ENCODE measurements at places on chromosomes 13 and 19.

- no peak for DNase-seq
These were observed 28.4 kb upstream of the ATP12A start for GRCh38 chr13:24651718-24652345.

DNA sequence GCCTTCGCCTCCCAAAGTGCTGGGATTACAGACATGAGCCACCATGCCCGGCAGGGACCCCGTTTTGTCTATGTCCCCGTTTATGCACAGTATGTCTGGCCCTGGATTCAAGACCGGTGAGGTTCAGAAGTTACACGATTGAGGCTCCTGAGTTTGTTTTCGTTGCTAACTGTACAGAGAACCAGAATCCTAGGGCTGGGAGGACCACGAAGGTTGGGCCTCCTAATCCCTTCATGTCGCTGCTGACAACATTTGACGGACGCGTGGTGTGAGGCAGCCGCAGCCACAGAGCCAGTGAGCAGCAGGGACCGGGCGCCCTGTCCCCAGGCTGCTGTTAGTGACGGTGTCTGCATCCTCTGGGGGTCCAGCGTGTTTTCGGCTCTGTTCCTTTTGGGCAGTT, 91.4 kb downstream of the ATP11A start:
- no peak for DNase-seq

- no peak for DNase-seq
These were observed 8.5 kb downstream of the SH3GL1 start for GRCh38 chr19:4391701-4392483.

GRCh38 chr19:50711196-50711595, 8.4 kb downstream of the SHANK1 start:
- no peak for DNase-seq

DNA sequence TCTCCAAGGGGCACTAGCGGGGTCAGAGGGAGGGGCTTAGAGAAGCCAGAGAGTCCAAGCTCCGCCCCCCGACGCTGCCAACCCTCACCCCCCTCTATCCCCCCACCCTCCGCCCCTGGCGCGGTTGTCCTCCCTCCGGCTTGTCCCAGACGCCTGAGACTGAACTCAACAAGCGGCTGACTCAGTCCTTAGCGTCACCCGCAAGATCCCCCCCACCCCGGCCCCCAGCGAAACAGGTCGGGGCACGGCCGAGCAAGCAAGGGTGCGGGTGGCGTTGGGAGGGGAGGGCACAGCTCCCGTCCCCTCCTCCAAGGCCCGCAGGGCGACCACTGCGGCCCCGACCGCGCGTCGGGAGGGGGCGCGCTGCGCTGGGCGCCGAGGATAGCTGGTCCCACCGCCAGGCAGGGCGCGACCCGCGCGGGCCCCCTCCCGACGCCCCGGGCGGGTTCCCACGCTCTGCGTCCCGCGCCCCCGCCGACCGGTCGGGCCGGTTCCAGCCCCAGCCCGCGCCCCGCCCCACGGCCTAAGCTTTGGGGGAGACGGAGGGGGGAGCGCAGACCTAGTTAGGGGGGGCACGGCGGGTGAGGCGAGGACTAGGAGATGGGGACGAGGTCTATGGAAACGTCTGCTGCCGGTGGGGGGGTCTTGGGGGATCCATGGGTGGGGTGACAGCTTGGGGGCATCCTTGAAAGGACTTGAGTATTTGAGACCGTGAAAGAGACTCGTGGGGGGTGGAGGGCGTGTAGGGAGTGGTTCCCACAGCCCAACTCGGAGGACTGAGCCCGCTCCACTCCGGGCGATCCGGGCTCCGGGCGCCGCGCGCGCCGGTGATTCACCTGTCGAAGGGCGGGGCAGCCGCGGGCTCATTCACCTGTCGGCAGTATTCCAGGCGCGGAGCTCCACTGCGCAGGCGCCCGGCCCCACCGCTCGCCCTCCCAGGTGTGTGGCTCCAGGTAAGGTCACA, 5.1 kb downstream of the NOTCH3 start:
- DNase-seq = no peak

GRCh38 chr13:41762796-41763195, 198.1 kb downstream of the VWA8 start:
- no peak for DNase-seq

DNA sequence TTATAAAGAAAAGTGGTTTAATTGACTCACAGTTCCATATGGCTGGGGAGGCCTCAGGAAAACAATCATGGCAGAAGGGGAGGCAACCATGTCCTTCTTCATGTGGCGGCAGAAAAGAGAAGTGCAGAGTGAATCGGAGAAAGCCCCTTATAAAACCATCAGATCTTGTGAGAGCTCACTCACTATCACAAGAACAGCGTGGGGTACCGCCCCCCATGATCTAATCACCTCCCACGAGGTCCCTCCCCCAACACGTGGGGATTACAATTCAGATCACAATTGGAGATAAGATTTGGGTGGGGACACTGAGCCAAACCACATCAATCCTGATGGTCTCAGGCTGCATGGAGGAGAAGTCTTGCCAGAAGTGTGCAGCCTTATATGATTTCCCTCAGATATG, 26.0 kb downstream of the TM9SF2 start:
- no peak for DNase-seq

- no peak for DNase-seq
These were observed 48.9 kb downstream of the CYP4F22 start for GRCh38 chr19:15557223-15557622.

DNA sequence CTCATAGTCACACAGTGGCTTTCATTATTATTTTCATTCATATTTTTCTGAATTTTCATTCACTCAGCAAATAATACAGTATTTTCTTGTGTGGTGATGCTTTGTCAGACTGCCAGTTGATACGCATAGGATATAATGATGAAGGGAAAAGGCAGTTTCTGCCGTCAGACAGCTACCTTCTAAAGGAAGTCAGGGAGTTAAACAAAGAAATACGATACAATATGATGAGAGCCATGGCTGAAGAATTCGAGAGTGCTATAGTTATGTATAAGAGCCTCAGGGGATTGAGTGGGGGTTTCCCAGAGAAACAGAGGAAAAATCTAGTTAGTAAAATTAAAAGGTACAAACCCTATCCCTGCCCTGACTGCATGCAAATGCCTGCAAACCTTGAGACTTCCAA, 479.1 kb downstream of the OLFM4 start:
- no peak for DNase-seq

DNA sequence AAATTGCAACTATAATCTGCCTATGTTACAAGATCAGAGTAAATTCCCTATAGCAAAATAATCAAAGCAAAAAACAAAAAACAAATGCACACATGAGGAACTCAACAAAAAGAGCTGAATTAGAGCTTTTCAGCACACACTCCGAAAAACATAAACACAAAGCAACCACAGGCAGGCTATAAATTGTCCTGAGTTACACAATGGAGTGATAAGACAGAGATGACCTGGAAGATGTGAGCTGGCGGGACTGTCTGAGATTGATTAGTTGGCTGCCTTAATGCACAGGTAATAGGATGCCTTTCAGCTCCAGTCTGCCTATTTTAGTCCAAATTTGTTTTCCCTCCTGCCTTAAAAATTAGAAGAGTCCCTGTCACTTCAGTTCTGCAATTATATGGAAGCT, 159.0 kb upstream of the FNDC3A start:
- DNase-seq = no peak

DNA sequence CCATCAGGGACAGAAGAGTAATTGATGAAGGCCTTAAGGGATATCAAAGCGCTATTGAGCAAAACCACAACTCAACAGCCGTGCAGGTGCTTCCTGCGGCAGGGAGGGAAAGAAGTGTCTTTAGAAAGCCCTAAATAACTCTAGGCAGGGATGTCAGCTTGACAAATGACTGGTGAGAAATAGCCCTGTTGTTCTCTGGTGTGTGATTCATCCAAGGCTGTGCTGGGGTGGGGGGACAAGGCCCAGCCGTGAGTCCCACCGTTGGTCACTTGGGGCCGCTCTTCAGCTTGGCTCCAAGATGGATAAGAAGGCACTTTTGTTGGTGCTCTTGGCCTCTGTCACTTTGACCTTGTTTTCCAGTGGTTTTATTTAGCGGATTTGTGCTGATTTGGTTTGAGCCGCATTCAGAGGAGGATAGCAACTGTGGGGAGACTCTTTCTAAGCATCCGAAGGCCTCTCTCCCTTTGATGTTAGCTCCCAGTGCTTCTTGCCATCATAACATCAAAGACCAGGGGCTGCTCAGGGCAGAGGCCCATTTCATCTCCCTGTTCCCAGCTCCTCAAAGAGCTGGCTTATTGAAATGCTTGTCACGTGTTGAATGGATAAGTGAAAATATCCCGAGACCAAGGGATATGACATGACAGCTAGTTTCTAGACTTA, 130.3 kb upstream of the SERP2 start:
- DNase-seq = no peak

DNA sequence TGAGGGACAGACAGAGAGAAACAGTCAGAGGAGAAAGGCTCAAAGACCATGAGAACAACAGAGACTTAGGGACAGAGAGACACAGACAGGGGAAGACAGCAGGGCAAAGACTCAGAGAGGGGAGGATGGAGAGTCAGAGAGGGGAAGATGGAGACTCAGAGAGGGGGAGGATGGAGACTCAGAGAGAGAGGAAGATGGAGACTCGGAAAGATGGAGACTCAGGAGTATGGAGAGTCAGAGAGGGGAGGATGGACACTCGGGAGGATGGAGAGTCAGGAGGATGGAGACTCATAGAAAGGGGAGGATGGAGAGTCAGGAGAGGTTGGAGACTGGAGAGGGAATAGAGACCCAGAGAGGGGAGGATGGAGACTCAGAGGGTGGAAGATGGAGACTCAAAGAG, 689 bp downstream of the SPACA6 start:
- no peak for DNase-seq

- DNase-seq = no peak
These were observed 18.5 kb upstream of the STARD13 start for GRCh38 chr13:33303855-33304597.

- DNase-seq = peak; percentile 58
These were observed 9.9 kb upstream of the FPR3 start for GRCh38 chr19:51784922-51785690.

DNA sequence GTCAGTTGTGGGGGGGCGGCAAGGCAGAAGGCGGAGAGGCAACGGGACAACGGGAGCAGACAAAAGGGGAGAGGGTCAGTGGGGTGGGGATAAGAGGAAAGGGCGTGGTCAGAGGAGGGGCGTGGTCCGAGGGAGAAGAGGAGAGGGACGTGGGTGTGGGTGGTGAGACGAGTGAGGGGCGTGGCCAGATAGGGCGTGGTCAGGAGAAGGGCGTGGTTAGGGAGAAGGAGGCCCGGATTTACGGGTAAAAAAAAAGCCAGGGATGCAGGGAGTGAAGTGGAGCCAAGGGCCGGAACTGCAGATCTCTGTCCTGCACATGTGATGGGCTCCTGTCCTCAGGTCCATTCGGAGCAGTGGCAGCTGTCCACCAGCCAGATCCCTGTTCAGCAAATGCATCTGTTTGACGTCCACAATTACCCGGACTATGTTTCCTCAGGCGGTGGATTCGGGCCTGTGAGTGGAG, 21.5 kb downstream of the CPT1C start:
- DNase-seq = peak; percentile 14

DNA sequence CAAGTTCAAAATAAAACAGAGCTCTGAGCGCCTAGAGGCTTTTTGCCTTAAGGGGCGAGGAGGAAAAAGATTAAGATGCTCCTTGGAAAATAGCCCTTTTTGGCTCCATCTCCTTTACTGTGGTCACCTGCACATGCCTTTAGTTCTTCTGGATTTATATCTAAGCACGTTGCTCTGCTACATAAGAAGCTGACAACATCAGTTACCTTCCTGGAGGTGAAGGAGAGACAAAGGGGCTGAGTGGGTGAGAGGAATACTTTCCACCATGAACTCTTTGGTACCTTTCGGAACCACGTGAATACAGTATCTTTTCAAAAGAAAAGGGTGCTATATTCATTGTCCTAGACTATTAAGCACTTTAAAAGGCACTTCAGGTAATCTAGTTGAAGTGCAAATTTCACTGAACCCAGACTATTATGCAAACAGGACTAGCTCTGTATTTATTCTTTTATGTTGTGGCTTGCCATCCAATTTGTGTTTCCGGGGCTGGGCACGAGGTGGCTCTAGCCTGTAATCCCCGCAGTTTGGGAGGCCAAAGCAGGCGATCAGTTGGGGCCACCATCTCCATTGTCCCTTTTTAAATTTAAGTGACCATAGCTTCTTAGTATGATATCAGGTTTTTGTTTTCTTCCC, 201.5 kb downstream of the TM9SF2 start:
- no peak for DNase-seq

- DNase-seq = no peak
These were observed 43.4 kb downstream of the C13orf42 start for GRCh38 chr13:51067706-51068105.

- DNase-seq = peak; percentile 57
These were observed at the start of gene PLEKHA4 for GRCh38 chr19:48868114-48868886. TSS of gene PLEKHA4 (minus strand) at chr19:48868617. CDS start at chr19:48867620, 997 bp downstream.

GRCh38 chr13:100542826-100543156, 45.8 kb downstream of the GGACT start:
- no peak for DNase-seq
